ENCODE measurements at places on chromosomes 6 and 20.

GRCh38 chr6:1153696-1154245, 158.1 kb upstream of the FOXQ1 start:
- no peak for DNase-seq

- DNase-seq: peak; percentile 33
Observed at GRCh38 chr6:43009124-43009523, 4.6 kb downstream of the MEA1 start.

GRCh38 chr20:38269040-38269439, 8.5 kb upstream of the KIAA1755 start:
- DNase-seq: no peak

- no peak for DNase-seq
Observed at GRCh38 chr6:41051873-41052272, 1.1 kb upstream of the APOBEC2 start.

DNA sequence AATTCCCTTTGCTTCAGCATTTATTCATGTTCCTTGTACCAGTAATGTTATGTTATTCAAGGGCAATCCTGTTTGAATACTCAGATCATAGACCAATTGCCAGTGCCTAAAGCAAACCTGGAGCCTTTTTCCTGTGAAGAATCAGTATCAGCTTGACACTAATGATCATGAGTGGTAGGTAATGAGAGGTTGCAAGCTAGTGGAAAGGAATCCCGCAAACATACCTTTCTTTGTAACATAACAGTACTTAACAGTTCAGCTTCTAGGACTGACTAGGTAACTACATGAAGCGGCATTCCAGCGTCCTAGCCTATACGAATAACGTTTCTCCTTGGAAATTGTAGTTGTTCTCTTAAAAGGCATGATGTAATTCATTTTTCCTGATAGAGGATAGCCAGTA, 253.7 kb downstream of the TMEM242 start:
- DNase-seq: no peak

GRCh38 chr6:70398783-70399728, 14.3 kb upstream of the FAM135A start:
- DNase-seq: peak; percentile 29

Data from GM03348 (cell line).